ENCODE measurements at places on chromosomes 12 and 14.

DNA sequence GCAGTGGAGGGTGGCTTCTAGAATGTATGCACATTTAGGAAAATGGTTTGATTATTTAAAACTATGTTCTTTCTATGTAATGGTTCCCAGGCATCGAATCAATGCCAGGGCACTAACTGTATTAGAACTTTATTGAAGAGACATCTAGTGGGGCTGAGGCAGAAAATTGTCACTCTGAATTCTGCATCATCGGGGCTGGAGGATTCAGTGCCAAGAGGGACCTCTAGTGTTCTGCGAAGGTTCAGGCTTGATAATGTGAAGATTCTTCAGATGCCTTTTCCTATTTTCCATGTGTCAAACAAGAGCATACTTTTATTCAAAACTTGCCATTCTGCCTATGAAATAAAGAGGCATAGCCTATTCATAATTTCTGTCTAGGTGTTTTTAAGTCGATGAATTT is 146.3 kb downstream of the CAND1 start:
- no peak for DNase-seq

GRCh38 chr14:93269341-93270068 is 62.4 kb downstream of the UBR7 start:
- DNase-seq, result no peak

- no peak for DNase-seq
These were observed 19.6 kb upstream of the SLC17A8 start for GRCh38 chr12:100337299-100337698.

DNA sequence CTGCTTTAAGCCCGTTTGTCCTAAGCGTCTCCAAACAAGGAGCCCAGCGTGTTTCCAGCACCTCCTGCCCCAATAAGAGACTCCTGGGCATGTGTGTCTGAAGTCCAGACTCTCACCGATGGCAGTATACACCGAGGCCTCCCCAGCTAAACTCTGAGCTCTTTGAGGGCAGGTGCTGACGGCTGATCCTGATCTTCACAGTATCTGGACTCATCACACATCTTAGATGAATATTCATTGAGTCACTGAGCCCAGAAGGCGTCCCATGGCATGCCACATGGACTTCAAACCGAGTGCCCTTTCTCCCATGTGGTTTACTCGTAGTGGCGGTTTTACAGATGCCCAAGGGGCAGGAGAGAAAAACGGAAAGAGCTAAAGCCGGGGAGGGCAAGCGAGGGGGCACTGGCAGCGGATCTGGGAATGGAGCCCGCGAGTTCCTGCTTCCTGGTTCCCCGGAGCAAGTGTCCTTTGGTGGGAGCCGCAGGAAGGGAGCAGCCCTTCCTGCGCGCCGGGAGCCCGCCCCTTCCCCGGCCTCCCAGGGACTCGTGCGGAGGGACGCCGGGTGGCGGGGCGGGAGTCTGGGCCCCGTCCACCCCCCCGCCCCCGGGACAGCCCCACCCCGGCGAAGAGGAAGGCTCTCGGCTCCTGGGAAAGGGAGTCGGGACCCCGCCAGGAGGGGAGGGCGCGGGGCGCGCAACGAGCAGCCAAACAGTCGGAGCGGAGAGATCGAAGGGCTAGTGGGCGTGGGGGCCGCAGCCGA is 585 bp upstream of the TEAD4 start:
- peak; percentile 33 for DNase-seq

DNA sequence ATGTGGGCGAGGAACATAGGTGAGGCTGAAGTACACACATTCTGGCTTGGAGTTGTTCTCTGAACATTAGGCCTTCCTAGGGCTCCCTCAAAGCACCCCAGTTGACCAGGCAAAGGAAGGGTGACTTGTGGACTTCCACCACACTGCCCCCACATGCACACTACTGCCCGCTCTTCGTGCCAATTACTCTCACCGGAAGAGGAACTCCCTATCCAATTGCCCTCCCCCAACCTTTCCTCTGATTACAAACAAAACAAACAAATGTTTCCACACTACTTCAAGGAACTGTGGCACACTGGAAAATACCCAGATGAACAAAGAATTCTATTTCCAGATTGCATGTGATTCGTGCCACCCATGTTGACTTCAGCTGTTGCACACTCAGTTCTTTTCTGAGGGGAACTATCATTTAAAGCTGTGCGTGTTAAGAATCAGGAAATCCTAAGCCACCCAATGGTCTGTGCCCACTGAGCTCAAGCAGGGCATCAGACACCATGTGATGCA is 139.3 kb downstream of the SSPN start:
- no peak for DNase-seq

DNA sequence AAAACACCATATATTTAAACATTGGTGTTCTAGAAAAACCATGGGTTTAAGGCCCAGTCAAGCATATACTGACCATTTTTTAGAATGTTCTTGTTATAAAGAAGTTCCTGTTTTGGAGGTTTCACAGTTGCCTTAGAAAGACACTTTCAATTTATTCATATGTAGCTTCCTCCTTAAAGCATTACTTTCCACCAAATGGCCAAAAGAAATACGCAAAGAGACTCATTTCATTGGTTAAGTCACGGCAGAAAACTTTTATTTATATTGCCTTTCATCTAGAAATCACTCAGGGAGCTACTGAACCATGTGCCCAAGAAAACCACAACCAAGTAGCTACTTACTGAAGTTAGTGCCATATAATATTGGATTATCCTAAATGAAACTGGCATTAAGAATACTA is 40.0 kb downstream of the MYBPC1 start:
- no peak for DNase-seq

DNA sequence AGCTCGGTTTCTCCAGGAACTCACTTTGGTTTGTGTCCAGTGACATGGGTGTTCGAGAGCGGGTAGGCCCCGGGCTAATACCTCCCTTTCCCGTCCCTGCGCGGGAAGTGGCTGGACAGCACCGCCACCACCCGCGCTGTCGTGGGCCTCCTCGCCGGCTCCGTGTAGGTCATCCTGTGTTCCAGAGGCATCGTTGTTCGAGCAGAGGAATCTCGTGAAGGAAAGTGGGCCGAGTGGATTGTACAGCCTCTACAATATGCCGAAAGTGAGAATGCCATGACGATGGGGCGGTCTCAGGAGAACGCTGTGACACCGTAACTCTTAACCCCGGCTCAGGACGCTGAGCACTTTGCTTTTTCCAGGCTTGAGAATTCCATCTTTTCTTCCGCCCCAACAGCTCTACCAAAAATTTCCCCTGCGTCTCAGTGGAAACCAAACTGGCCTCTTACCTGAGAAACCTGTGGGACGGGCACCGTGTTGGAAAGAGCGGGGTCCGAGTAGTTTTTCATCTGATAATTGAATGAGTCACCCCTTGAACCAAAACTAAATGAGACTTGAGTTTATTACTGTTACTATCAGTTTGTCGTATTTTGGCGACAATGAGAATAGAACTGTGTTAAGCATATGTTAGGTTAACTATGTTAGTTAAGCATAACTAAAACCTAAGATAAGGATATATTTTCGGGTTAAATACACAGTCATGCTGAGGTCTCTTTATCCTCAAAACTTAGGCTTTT is 510 bp downstream of the EIF2S1 start:
- DNase-seq, result no peak

- no peak for DNase-seq
These were observed 19.4 kb upstream of the FIGNL2 start for GRCh38 chr12:51867796-51868428.

DNA sequence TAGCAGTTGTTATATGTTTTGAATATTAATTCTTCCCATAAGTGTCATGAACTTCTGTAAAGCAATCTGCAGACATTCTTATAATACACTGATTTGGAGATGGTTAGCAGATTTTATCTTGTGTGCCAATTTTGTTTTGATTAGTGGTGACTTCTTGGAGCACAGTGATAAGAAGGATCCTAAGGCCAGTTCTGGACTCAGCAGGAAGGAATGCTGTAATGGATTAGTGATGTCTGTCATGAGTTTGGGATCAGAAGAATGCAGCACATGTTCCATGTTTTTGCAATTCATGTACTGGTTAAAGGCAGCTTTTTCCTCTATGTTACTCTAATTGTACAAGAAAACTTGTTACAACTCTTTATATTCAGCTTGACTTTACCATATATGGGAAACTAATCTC is 91.5 kb downstream of the UNC79 start:
- DNase-seq, result no peak

GRCh38 chr14:50093496-50093895 is 22.9 kb downstream of the VCPKMT start:
- DNase-seq, result no peak

- DNase-seq, result no peak
These were observed 265.4 kb downstream of the ADGRD1 start for GRCh38 chr12:131218923-131219669.

DNA sequence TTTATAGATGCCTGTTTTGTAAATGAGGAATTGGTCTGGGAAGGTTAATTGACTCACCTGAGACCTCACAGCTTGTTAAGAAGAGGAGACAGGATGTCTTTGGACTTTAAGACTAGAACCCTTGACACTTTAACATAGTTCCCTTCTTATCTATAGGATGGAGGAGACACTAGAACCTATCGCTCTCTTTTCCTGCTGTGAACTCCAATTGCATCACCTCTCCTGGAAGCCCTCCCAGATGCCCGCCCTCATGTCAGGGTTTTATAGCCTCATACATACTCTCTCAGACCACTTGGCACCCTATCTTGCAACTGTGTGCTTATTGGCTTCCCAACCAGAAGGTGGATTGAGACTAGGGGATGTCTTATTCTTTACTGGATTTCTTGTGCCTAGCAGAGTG is 2.5 kb upstream of the CTDSP2 start:
- no peak for DNase-seq

GRCh38 chr14:30417121-30417520 is 141.8 kb upstream of the G2E3 start:
- DNase-seq, result no peak

- DNase-seq, result no peak
These were observed 182.2 kb upstream of the USP15 start for GRCh38 chr12:62078020-62078419.

DNA sequence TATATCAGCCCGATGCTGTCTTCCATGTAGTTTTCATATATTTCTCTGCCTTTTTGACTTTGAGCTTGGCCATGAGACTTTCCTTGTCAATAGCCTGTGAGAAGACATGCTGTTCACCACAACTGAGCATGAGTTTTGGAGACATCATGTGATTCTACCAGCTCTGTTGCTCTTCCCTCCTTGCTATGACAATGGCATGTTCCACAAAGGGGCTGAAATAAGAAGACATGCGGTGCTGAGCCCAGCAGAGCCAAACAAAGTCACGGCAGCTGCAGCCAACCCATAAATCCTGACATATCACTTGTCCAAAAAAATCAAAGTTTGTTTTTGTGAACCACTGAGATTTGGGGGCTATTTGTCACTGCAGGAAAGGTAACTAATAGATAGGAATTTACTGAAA is 343.4 kb upstream of the KITLG start:
- DNase-seq, result no peak

DNA sequence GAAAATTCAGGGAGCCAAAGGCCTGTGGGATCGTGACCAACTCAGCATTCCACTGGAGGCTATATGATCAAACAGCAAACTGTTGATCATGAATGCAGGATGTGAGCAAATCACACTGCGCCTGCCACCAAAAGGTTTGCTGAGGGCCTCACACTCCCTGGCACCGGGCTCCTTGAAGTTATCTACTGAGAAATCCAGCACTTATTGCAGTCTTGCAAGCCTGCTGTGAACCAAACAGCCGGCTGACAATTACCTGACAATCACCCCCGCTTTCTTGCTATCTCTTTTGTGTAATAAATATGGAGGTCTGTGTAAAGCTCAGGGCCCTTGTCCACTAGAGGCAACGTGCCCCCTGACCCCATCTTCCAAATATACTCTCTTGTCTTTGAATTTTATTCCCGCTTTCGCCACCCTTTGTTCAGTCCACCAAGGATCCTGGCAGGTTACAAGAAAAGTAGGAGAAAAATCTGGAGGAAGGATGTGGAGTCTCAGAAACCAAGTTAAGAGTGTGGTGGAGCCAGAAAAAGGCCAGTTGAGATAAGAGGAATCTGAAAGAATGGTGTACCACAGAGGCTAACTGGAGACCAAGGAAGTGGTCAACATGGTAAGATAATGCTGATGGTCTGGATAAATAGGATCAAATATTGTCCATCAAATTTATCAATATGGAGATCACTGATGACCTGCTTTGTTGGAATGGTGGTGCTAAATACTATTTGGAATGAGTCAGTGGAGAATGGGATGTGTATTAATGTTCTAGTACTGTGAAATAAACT is 229.2 kb downstream of the ALX1 start:
- DNase-seq, result no peak

GRCh38 chr12:92876496-92876895 is 52.6 kb downstream of the EEA1 start:
- no peak for DNase-seq

DNA sequence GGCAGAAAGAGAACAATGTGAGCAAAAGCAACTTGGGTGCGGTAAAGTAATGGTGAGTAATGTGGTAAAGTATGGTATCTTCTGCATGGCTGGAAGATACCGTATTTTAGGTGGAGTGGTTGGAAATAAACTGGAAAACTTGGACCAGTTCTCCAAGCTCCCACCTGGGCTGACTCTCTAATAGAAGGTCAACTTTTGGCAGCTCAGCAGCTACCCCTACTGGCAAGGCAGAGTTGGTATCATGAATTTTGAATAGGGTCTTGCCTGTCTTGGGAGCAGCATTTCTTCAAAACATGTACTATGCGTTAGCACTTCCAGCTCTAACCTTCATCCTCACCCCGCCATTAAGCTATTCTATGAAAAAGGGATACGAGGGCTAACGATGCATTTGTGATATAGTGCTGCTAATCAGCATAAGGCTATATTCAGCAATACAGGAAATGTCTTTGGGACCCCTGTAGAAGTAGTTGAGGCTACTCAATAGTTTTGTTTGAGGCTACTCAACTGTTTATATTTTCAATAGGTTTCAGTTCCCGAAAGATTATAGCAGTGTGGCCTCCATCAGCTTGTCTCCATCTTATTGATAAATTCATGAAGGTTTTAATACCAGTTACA is 276.3 kb upstream of the FAR2 start:
- DNase-seq, result no peak

DNA sequence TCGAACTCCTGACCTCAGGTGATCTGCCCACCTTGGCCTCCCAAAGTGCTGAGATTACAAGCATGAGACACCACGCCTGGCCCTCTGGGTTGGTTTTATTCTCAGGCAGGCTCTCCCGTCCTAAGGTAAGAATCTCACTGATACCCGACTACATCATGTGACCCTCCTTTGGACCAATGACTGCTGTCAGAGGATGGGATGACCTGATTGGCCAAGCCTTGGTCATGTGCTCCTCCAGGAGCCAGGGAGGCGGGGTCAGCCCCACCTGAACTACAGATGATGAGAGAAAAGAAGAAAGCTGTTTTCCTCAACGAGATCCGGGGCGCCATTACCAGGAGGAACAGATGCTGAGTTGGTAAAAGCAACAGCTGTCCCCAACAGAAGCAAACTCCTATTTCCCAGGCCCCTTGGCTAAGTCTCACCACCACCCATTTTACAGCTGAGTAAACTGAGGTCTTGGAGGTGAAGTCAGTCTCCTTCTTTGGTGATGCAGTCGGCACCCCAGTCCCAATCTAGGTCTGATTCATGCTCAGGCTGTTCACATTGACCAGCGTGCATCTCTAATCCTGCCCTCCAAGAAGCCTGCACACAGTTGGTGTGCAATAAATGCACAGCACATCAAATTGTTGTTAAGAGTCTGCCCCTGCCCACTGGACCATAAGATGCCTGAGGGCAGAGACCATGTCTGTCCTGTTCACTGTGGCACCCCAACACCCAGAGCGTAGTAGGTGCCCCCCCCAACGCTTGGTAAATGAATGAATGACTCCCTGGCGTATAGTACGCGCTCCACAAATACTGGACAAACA is 118.8 kb downstream of the SCARB1 start:
- no peak for DNase-seq
